ENCODE measurements at places on chromosomes 1 and 21. TPM values are rescaled to one million over a fixed set of nuclear protein-coding genes. Genes with fewer than 3 reads are reported as not detected.

DNA sequence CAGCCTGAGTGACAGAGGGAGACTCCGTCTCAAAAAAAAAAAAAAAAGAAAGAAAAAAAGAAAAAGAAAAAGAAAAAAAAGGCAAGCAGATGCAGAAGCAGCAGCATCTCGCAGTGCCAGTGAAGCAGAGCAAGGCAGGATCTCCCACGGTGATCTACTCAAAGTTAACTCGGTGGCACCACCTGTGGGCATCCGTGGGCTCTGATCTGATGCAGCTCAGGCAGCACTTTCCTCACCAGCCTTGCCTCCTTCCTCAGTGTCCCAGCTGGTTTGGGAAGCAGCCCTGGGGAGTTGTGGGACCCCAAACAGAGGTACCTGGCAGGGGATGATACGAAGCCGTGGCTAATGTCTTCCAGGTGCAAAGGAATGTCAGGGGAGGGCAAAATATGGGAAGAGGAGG lies 104.3 kb upstream of the KRTAP19-8 start:
- H3K27me3 ChIP-seq, result no peaks in the 10 kb centered on the region
- no peak overlapping the region for H3K4me3 ChIP-seq
- H3K36me3 ChIP-seq, result no peaks in the 10 kb centered on the region
- no peak overlapping the region for H3K27ac ChIP-seq

DNA sequence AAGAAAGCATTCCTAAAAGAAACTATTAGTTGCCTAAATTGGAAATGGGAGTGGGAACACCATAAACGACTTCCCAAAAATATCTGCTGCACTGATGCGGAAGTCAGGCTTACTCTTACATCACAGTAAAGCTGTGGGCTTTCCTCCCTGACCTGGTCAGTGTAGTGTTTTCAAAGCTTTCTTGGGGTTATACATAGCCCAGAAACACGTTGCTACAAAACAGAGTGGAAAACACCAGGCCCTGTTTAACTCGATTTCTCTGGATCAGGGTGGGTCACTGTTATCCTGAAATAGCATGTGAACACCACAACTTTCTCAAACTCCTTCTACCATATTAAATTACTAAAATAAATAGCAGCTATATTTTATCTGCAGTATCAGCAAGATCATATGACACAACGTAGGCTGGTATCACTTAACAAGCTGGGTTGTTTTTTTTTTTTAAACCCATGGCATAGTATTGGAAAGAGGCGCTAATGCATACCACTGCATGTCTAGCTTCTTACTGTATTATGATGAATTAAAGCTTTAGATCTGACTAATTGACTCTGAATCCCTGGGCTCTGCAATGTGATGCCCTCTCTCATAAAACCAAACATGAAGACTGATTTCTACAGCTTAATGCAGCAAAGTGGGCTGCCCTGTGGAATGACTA lies 184.6 kb downstream of the TGFB2 start:
- no peaks in the 10 kb centered on the region for H3K36me3 ChIP-seq
- no peak overlapping the region for H3K4me3 ChIP-seq
- H3K4me1 ChIP-seq, result no peaks in the 10 kb centered on the region
- no peaks in the 10 kb centered on the region for H3K27me3 ChIP-seq

Gene MAP10
- total RNA-seq, result 1.6 TPM

DNA sequence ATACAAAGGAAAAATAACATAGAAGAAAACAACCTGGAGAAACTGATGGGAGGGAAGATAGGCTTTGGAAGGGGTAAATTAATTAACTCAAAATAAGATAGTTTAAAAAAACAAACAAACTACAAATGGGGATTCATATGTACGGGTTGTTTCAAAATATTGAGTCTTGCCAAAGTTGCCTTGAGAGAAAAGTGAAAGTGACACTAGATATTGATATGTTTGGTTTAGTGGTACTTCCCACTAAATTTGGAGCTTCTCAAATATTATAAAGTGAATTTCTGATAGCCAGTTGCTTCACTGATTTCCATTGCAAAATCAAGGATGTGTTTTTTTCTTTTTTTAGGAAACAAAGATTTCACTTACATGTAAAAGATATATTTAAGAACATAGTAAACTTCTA lies 149.5 kb upstream of the RUNX1 start:
- no peak overlapping the region for H3K27ac ChIP-seq
- H3K4me1 ChIP-seq, result no peaks in the 10 kb centered on the region
- DNase-seq, result no peak

DNA sequence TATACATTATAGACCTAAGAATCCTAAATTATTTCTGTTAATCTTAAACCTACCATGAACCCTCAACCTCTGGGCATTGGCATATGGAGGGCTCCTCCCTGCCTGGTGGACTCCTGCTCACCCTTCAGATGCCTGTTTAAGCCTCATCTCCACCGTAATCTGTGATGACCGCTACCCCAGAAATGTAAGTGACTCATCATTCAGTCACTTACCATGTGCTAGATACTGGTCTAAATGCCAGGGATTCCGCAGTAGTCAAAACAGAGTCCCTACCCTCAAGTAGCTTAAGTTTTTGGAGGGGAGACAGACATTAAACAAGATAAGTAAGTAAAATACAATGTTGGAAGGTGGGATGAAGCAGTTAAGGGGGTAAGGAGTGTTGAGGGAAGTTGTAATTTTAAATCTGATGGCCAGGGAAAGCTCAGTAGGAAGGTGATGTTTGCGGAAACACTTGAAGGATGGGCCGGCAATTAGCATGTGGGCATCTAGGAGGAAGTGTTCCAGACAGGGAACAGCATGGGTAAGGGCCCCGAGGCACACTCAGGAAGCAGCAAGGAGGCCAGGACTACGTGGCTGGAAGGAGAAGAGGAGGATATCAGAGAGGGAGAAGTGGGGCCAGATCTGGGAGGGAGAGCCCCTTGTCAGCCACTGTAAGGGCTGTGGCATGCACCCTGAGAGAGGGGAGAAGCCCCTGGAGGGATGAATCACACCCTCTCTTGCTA lies 141.7 kb upstream of the HOOK1 start:
- peak overlapping the region; percentile 24 for H3K4me3 ChIP-seq
- no peak for DNase-seq
- no peaks in the 10 kb centered on the region for H3K36me3 ChIP-seq
